Gastrocnemius medialis (tissue), 4 donors: ENCODE measurements at places on chromosomes 7 and 10. TPM values are rescaled to one million over a fixed set of nuclear protein-coding genes. Genes with fewer than 3 reads are reported as not detected.
A peak's percentile ranks its signal among the peaks of the same experiment; 100 is the strongest.

- H3K4me1 ChIP-seq: no peaks in the 10 kb centered on the region
- no peak for DNase-seq
- no peaks in the 10 kb centered on the region for H3K36me3 ChIP-seq
- no peak overlapping the region for H3K4me3 ChIP-seq
These were observed 12.8 kb upstream of the LAMB1 start for GRCh38 chr7:108015740-108016139.

DNA sequence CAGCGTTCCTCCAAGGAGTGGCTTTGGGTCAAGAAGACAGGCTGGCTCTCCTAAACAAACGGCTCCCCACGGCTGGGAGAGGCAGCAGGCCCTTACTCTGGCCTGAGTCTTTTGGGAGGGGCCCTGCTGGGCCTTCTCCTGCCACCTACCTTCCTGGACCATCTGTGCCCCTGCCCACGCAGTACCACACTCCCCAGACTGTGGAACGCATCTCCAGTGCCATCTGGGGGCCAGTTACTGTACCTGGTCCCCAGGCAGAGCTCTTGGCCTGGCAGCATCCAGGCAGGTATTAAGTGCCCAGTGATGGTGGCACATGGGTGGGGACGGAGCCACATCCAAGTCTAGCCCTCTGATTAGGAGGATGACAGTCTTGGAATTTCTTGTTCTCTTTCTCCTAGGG lies 14.4 kb downstream of the ALKBH4 start:
- no peak overlapping the region for H3K27ac ChIP-seq
- peaks cover 2% of the 10 kb centered on the region for H3K36me3 ChIP-seq
- no peaks in the 10 kb centered on the region for H3K4me1 ChIP-seq
- no peaks in the 10 kb centered on the region for H3K27me3 ChIP-seq

DNA sequence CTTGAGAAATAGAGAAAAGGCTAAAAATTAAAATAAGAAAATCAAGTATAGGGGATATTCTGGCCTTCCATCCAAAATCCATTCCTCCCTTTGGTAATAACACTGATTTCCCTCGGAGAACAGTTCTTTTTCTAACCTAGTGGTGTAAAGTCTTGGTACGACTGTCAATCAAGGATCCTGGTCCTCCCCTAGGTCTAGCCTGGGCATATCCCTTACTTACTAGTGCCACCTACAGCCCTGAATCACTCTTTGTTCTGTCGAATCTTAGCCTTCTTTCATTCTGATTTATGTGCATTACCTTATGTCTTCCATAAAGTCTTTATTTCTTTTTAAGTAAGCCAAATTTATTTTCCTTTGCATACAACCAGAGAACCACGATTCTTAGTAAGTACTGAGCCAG lies 298.7 kb upstream of the LRRTM3 start:
- no peak overlapping the region for H3K4me3 ChIP-seq
- H3K4me1 ChIP-seq: no peaks in the 10 kb centered on the region
- H3K27ac ChIP-seq: no peak overlapping the region
- no peak for DNase-seq

The EBLN1 gene
- total RNA-seq: not detected

The PDE6C gene
- total RNA-seq: not detected

DNA sequence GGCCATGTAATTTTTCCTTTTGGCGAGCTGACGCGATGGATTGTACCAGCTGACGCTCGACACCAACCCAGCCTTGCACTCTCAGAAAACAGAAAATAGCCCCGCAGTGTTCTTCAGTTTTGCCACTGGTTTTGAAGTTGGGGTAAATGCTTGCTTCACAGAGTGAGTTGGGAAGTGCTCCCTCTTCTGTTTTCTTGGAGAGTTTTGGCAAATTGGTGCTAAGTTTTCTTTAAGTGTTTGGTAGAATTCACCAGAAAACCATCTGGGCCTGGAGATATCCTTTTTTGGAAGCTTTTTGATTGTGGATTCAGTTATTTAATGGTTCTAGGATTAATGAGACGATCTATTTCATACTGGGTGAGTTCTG lies 252.8 kb downstream of the ELFN1 start:
- no peak overlapping the region for H3K4me3 ChIP-seq

GRCh38 chr7:99398891-99399445 lies 9.4 kb downstream of the PDAP1 start:
- H3K27me3 ChIP-seq: no peaks in the 10 kb centered on the region
- H3K4me3 ChIP-seq: no peak overlapping the region
- no peak overlapping the region for H3K27ac ChIP-seq

- no peaks in the 10 kb centered on the region for H3K27me3 ChIP-seq
- DNase-seq: no peak
- no peak overlapping the region for H3K27ac ChIP-seq
- no peak overlapping the region for H3K4me3 ChIP-seq
These were observed 180.3 kb downstream of the SH2D4B start for GRCh38 chr10:80718024-80718423.

The CFAP58 gene
- total RNA-seq: 0.36 TPM

GRCh38 chr10:47244560-47245500 lies 55.2 kb upstream of the GDF10 start:
- no peak overlapping the region for H3K4me3 ChIP-seq
- no peaks in the 10 kb centered on the region for H3K4me1 ChIP-seq
- no peak overlapping the region for H3K27ac ChIP-seq
- no peaks in the 10 kb centered on the region for H3K27me3 ChIP-seq

The PAX4 gene
- not detected for total RNA-seq

DNA sequence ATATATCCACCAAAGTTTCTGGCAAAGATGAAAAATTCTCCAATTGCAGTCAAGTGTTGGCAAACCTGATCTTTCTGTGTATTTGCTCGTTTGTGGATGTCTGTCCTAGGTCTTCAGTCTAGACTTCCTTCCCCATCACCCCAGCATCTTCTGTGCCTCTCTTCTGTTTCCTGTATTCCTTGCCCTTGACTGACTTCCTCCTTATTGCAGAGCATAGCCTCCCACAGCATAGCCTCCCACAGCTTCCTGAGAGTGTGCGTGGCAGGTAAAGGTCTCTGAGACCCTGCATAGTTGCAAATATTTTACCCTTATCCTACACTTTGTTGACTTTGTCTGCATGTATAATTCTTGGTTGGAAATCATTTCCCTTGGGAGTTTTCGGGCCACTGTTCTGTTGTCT lies 18.4 kb downstream of the SLC18A2 start:
- H3K4me3 ChIP-seq: no peak overlapping the region
- peaks cover 29% of the 10 kb centered on the region for H3K27me3 ChIP-seq
- DNase-seq: no peak
- no peaks in the 10 kb centered on the region for H3K36me3 ChIP-seq

- no peak for DNase-seq
- no peak overlapping the region for H3K4me3 ChIP-seq
- H3K36me3 ChIP-seq: no peaks in the 10 kb centered on the region
- H3K27me3 ChIP-seq: no peaks in the 10 kb centered on the region
These were observed 17.5 kb downstream of the ATP6V1F start for GRCh38 chr7:128879939-128880746.

DNA sequence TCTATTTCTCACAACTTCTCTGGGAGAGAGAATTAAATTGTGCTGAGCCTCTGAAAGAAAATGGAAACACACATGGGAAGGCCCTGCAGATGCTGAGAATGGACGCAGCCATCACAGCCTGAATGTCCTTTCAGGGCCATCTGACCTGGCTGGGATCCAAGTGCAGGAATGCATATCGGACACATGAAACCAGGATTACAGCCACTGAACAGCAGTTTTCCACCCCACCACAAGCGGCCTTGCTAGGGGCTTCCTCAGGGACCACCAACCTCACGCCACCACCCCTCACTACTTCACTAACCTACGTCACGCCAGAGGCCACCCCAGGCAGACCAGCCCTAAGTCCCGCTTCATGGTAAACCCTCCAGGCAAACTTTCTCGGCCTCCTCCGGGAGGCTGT lies 103.3 kb downstream of the DIP2C start:
- H3K27ac ChIP-seq: no peak overlapping the region
- H3K4me3 ChIP-seq: no peak overlapping the region
- DNase-seq: no peak
- no peaks in the 10 kb centered on the region for H3K27me3 ChIP-seq

The ITGA8 gene
- 14.8 TPM for total RNA-seq

GRCh38 chr7:130669085-130669700 lies 645 bp upstream of the COPG2 start:
- H3K4me3 ChIP-seq: peak overlapping the region; percentile 83
- peak overlapping the region; percentile 91 for H3K27ac ChIP-seq
- DNase-seq: no peak
- no peaks in the 10 kb centered on the region for H3K27me3 ChIP-seq
- peaks cover 7% of the 10 kb centered on the region for H3K4me1 ChIP-seq

The ADCYAP1R1 gene
- 0.31 TPM for total RNA-seq

GRCh38 chr10:44422570-44423101 lies 37.7 kb upstream of the CXCL12 start:
- no peak overlapping the region for H3K27ac ChIP-seq
- no peaks in the 10 kb centered on the region for H3K27me3 ChIP-seq
- no peaks in the 10 kb centered on the region for H3K4me1 ChIP-seq
- no peaks in the 10 kb centered on the region for H3K36me3 ChIP-seq

The SHH gene
- not detected for total RNA-seq

GRCh38 chr7:43112941-43113621 lies 634 bp downstream of the HECW1 start:
- DNase-seq: no peak
- peaks cover 73% of the 10 kb centered on the region for H3K27me3 ChIP-seq
- H3K4me1 ChIP-seq: peaks cover 11% of the 10 kb centered on the region
- H3K4me3 ChIP-seq: peak overlapping the region; percentile 46
- no peaks in the 10 kb centered on the region for H3K36me3 ChIP-seq

The CPSF4 gene
- total RNA-seq: 21.4 TPM

GRCh38 chr10:93095225-93095624 lies 21.5 kb downstream of the CYP26A1 start:
- H3K4me1 ChIP-seq: no peaks in the 10 kb centered on the region
- DNase-seq: no peak
- no peak overlapping the region for H3K27ac ChIP-seq
- H3K36me3 ChIP-seq: no peaks in the 10 kb centered on the region
- no peaks in the 10 kb centered on the region for H3K27me3 ChIP-seq
- no peak overlapping the region for H3K4me3 ChIP-seq

GRCh38 chr7:70285854-70286253 lies 687.6 kb downstream of the AUTS2 start:
- DNase-seq: no peak
- no peak overlapping the region for H3K4me3 ChIP-seq
- H3K4me1 ChIP-seq: no peaks in the 10 kb centered on the region
- H3K27me3 ChIP-seq: no peaks in the 10 kb centered on the region
- H3K36me3 ChIP-seq: no peaks in the 10 kb centered on the region

The OPN4 gene
- total RNA-seq: 0.13 TPM

DNA sequence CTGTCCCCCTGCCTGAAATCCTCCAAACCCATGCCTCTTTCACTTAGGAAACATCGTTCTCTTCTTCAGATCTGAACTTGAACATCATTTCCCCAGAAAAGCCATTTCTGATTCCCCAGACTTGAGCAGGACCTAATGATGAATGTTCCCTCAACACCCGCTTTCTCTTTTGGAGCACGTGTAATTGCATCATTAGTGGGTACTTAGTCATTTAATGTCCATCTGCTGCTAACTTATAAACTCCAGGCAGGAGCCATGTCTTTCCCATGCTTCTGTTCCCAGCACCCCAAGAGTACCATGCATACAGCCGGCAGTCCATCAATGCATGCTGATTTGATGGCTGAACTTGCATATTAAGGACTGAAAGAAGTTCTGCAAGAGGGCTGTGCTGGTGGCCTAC lies 36.5 kb upstream of the ECHDC3 start:
- DNase-seq: no peak
- no peaks in the 10 kb centered on the region for H3K36me3 ChIP-seq
- H3K4me1 ChIP-seq: no peaks in the 10 kb centered on the region
- H3K27me3 ChIP-seq: no peaks in the 10 kb centered on the region
- no peak overlapping the region for H3K4me3 ChIP-seq
- H3K27ac ChIP-seq: no peak overlapping the region

The SPDYE8 gene
- total RNA-seq: not detected

The PDK4 gene
- total RNA-seq: 3,628 TPM

The LIPF gene
- not detected for total RNA-seq

- no peak overlapping the region for H3K27ac ChIP-seq
- H3K4me3 ChIP-seq: no peak overlapping the region
- no peaks in the 10 kb centered on the region for H3K36me3 ChIP-seq
- H3K4me1 ChIP-seq: no peaks in the 10 kb centered on the region
These were observed 141.4 kb downstream of the GRID1 start for GRCh38 chr10:86225103-86225782.

DNA sequence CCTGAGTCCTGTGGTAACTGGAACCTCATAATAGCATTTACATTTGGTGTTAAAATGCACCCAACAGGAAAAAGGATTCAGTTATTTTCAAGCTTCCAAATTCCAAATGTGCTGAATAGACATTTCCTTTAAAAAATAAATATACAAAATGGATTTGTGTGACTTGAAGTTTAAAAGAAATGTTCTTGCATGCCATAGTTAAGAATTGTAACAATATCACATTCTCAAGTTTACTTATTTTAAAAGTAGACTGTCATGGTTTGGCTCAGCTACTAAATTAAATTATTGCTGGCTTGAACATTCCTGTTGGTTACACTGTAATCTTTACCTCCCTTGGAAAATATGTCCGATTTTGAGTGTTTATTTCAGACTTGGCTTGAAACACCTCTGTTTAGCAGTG lies 31.5 kb downstream of the BICC1 start:
- peaks cover 14% of the 10 kb centered on the region for H3K4me1 ChIP-seq
- no peak overlapping the region for H3K4me3 ChIP-seq
- H3K36me3 ChIP-seq: no peaks in the 10 kb centered on the region

DNA sequence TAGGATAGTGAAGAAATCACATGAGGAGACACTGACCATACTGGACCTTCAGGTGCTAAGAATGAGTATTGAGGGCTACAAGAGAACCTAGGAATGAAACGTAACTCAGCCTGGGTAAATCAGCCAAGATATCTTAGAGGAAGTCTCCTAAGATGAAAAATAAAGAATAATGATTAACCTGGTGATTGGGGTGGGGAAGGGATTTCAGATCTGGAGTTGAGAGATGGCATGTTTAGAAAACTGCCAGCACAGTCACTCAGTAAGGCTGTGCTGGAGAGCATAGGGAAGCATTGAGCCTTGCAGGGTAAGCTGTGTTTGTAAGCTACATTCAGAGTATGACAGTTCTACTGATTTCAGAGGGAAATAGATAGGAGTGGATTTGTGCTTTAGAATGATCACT lies 1.9 kb upstream of the MALRD1 start:
- no peaks in the 10 kb centered on the region for H3K27me3 ChIP-seq
- H3K4me1 ChIP-seq: no peaks in the 10 kb centered on the region
- H3K4me3 ChIP-seq: no peak overlapping the region
- H3K36me3 ChIP-seq: no peaks in the 10 kb centered on the region
- H3K27ac ChIP-seq: no peak overlapping the region

The DLX6 gene
- not detected for total RNA-seq

DNA sequence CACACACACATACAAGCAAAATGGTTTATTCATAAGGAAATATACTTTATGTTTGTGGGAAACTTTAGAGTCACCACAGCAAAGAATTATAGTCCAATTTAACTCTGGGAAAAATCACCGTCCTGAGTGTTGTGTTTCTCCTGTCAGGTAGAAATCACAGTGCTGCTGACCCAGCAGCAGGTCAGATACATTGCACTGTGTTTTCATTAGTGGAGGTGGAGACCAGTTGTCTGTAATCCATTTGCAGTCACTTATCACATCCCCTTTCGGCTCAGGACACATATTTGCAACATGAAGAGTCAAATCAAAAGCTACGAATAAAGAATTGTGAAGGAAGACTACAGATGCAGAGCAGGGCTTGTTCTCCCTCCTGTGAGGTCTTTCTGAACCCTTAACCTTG lies 799.6 kb downstream of the GRM8 start:
- H3K4me3 ChIP-seq: no peak overlapping the region

GRCh38 chr10:77478247-77478961 lies 159.2 kb downstream of the KCNMA1 start:
- no peak for DNase-seq
- no peak overlapping the region for H3K4me3 ChIP-seq
- H3K27me3 ChIP-seq: no peaks in the 10 kb centered on the region
- H3K27ac ChIP-seq: no peak overlapping the region
